ENCODE measurements at places on chromosomes 12 and 14.

DNA sequence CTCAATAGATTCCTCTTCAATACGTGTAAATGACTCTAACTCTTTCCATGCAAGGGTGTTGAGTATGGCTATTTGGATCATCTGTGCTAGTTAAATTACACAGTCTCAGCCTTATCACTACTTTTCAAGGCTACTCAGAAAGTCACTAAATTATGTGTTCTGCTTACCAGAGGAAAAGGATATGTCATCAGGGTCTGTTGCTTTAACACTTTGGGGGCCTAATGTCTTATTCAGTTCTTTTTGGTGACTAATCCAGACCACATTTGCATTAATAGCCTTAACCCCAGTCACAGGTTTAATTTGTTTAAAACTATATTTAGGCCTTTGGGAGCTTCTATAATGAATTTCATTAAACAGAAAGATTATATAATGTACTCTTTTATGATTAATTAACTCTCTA, 649.3 kb downstream of the RPS29 start:
- no peak for DNase-seq

DNA sequence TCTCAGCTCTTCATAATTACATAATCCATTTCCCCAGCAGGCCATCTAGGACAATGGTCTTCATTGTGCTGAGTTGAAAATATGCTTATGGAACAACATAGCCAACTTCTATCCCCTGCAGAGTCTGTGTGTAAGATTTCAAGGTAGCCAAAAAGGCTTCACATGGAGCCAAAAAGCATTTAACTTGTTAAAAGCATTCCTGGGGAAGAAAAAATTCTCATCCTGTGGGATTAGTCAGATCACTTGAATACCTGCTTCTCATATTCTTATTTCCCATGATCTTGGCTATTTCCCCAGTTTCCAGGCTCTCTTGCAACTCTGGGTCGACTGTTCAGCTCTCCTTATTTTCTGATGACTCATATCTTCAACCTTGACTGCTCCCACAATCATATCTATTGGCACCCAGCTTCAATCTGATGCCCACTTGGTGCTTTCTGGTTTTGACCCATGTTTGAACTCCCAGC, 178.9 kb downstream of the KLHL28 start:
- no peak for DNase-seq

GRCh38 chr12:114895081-114895480, 211.1 kb upstream of the TBX3 start:
- no peak for DNase-seq

GRCh38 chr12:126437934-126438333, 1372.7 kb downstream of the AACS start:
- DNase-seq, result no peak

- DNase-seq, result no peak
Observed at GRCh38 chr14:23362200-23362599, 2.8 kb downstream of the EFS start.

All from NCI-H524 treated with DMSO at 0.1 percent for 48 hours (cell line).